ENCODE measurements at places on chromosomes 3 and 15.

DNA sequence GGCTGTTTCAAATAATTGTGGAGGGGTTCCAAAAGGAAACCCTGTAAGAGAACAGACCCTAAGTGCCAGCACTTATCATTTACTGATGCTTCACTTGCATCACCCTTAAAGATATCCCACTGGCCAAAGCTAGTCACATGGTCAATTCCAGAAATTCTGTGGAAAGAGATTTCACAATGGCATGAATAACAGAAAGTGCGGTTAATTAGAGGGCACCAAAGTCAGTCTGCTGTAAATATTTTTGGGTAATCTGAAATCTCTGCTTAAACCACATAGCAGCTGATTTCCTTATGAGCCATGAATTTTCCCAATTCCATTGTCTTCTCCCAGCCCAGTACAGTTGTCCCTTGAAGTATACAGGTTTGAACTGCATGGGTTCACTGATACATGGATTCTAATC, 346.1 kb downstream of the SI start:
- no peak for DNase-seq

GRCh38 chr15:64068133-64068532, 21.8 kb upstream of the DAPK2 start:
- DNase-seq: no peak

GRCh38 chr3:79558943-79559342, 208.9 kb downstream of the ROBO1 start:
- no peak for DNase-seq

GRCh38 chr15:88274553-88275460, 18.3 kb upstream of the NTRK3 start:
- peak; percentile 12 for DNase-seq

GRCh38 chr15:39118510-39118909, 462.4 kb upstream of the THBS1 start:
- no peak for DNase-seq

- DNase-seq: no peak
These were observed 78.0 kb downstream of the GMPS start for GRCh38 chr3:155948476-155948875.

GRCh38 chr3:36540888-36541518, 160.7 kb downstream of the STAC start:
- DNase-seq: no peak

- no peak for DNase-seq
These were observed 8.1 kb downstream of the ITIH4 start for GRCh38 chr3:52822363-52822762.

GRCh38 chr3:149701206-149701976, 43.6 kb upstream of the WWTR1 start:
- no peak for DNase-seq

Data from stimulated activated CD8-positive, alpha-beta memory T cell treated with anti-CD3 and anti-CD28 coated beads, Interleukin-12 subunit alpha, Interleukin-12 subunit beta, amount 100 ng/mL, for 1 hour (primary cell).